Ovary (tissue), 10 donors: ENCODE measurements at places on chromosomes 3 and 15. TPM values are rescaled to one million over a fixed set of nuclear protein-coding genes. Genes with fewer than 3 reads are reported as not detected.
A peak's percentile ranks its signal among the peaks of the same experiment; 100 is the strongest.

The PAK6 gene
- 0.47 TPM for polyA plus RNA-seq

The SEMA3G gene
- polyA plus RNA-seq: 8.2 TPM

The PLA2G4B gene
- 10.6 TPM for polyA plus RNA-seq

The CCR8 gene
- not detected for polyA plus RNA-seq

- no peak for DNase-seq
Observed at GRCh38 chr3:46680298-46680826, 13.1 kb downstream of the ALS2CL start.

- DNase-seq: no peak
Observed at GRCh38 chr3:136604961-136605360, 147.2 kb downstream of the STAG1 start.

- no peak for DNase-seq
Observed at GRCh38 chr3:24435584-24435983, 59.1 kb downstream of the THRB start.

GRCh38 chr3:114194750-114195149, 15.9 kb upstream of the DRD3 start:
- DNase-seq: no peak

GRCh38 chr3:58107597-58107996, 99.4 kb downstream of the FLNB start:
- no peak for DNase-seq

GRCh38 chr3:10317311-10317960, 3.5 kb downstream of the SEC13 start:
- no peak for DNase-seq

DNA sequence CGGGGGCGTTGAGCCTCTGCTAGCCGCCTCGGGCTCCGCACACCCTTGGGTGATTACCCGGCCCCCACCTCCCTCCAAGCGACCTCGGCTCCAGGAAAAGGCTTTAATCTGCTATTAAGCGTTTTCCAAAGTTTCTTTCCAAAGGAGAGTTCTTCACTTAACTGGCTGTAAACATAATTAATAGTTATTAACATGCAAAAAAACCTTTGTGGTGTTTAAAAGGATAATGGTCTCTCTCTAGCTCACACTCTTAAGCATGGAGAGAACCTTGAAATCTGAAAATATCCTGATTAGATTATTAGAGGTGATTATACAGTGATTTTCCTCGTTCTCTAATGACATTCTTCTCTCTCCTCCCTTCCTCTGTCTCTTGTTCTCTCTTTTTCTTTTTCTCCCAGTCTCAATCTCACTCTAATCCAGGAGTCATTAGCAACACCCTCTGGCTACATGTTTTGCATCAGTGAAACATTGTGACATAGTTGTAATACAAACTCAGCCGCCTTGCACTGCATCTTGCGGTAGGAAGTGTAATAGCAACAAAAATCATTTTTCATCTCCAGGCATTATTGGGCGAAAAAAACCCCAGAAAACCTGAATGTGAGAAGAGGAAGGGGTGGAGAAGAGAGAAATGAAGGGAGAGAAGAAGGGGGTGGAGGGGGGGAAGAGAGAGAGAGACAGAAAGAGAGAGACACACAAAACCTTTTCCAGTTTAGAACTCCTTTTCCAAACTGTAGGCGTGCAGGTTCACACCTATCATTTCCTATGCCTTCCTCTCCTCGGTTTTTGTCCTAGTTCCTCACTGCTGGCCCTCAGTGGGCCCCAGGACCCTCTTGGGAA, 24.4 kb downstream of the NR2F2 start:
- DNase-seq: peak; percentile 63

GRCh38 chr15:76667943-76668715, 237.0 kb downstream of the SCAPER start:
- no peak for DNase-seq

DNA sequence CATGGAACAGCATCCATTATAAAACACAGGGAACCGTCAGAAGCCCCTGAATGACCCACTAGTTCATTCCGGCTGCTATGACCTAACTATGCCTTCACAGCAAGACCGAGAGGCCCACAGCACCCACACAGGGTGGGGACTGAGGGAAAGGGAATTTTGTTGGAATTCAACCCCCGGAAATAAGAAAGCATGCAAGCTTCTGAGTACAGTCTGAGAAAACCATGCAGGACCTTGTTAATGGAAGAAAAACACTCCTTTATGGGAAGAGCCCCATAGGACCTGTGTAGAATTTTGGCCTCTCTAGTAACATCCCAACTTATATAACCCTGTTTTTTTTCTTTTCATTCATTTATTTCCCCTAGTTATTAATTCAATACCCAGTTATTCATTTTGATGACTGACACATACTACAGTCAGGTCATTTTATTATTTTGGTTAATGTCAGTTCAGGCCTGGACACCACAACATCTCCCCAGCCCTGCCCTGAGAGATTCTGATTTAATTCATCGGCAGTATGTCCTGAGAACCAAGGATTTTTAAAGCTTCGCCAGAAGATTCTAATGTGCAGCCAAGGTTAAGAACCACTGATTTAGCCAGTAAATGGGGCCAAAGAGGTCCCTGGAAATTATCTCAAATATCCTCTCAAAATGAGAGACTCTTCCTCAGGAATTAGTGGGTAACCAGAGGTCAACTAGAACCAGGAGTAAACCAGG, 231.6 kb upstream of the GOLGA6L4 start:
- DNase-seq: no peak
